CMK (cell line): ENCODE measurements at places on chromosomes 6 and 20.
A peak's percentile ranks its signal among the peaks of the same experiment; 100 is the strongest.

DNA sequence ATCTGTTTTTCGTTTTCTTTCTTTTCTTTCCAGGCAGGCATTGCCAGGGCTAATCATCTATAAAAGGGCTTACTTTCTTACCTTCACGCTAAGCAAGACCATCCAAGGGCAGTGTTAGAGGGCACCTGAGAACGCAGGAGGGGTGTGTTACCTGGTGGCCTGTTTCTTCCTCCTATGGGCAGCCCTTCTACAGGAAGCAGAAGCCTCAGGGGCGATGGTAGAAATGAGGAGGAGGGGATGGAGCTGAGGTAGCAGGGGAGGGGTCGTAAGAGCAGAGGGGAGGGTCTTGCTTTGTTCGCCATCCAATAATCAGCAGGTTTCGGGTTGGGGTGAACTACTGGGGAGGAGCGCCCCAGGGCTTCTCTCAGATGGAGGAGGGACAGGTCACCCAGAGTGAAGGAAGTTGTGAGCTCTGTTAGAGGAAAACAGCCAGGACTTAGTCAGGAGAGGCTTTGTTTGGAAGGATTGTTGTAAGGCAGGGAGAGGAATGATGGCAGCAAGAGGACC, 1.5 kb upstream of the CCR6 start:
- DNase-seq, result no peak

DNA sequence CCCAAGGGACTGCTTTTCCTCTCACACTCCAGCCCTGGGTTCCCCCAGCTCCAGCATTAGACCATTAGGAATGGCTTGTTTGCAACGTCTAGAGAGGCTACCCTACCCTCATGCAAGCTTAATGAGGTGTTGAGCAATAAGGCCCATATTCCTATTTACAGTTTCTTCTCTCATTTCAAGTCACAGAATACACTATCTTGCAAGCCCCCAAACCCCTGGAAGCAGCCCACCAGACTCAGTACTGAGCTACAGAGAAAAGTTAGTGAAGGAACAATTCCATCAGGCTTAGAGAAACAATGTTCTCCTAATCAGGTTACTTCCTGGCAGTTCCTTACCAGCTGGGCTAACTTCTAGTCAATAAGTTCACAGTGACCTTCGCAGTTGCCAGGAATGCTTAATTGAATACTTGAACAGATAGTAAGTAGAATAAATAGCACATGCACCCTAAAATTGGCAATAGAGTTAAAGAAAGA, 606.5 kb upstream of the NOX3 start:
- no peak for DNase-seq

GRCh38 chr6:98641949-98642719, 192.2 kb upstream of the POU3F2 start:
- no peak for DNase-seq

- peak; percentile 3 for DNase-seq
Measured at GRCh38 chr6:143337201-143337949, 113.1 kb downstream of the ADAT2 start.

- DNase-seq, result no peak
Measured at GRCh38 chr20:59932616-59933295, 681 bp downstream of the SYCP2 start.

DNA sequence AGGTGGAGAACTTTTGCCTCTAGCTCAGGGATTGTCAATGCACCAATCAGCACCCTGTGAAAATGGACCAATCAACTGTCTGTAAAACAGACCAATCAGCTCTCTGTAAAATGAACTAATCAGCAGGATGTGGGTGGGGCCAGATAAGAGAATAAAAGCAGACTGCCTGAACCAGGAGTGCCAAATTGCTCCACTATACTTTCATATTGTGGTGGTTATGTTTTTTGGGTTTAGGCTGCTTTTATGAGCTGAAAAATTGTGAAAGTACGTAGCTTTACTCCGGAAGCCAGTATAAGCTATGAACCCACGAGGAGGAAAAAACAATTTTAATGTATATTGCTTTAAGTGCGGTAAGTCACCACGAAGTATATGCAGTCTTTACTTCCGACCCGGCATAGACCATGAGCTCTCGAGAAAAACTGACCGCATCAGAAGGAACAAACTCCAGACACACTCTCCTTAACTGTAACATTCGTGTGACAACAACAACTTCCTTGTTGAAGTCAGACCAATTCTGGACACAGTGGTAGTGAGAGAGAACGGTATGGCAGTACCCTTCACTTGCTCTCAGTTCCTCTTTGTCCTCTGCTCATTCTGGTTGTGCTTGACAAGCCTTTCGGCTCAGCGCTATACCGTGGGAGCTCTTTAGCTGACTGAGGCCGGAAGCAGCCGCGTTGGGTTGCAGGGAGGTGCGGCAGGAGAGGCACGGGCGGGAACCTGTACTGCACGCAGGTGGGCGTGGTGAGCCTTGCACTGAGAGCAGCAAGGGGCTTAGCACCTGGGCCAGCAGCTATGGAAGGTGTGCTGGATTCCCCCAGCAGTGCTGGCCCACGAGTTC, 81.9 kb upstream of the E2F3 start:
- peak; percentile 37 for DNase-seq
